ENCODE measurements at places on chromosomes 1 and 21.

DNA sequence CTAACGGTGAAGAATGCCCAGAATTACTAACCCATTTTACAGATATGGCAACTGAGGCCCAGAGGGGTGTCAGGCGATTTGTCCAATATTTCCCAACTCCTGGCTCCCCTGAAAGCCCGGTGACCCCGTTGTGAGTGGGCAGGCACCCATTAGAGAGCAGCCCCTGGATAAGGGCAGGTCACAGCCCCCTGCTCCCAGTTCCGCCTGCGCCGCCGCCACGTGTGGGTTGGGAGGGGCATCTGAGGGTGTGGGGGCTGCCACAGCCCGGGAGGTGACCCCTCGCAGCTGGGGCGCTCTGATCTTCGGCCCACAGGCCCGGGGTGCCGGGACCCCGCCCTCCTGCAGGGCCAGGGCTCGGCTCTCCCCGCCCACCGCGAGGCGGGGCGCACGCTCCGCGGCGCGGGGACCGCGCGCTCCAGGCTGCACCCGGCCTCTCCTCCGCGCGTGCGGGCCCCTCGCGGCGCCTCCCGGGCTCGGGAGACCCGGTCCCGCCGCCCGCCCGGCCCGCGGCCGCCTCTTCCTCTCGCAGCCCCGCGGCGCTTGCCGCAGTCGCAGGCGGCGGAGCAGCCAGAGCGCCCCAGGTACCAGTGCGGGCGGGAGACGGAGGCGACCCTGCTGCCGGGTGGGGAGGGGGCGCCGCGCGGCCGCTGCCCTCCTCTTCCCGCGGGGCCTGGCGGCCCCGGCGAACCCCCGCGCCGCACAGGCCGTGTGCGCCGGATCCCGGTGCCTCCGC lies at the start of gene HTR6:
Gene HTR6 (plus strand): TSS at position 423 of the 733 bp plus-strand sequence. CDS start 879 bp downstream, outside the sequence.
- no peak for DNase-seq

DNA sequence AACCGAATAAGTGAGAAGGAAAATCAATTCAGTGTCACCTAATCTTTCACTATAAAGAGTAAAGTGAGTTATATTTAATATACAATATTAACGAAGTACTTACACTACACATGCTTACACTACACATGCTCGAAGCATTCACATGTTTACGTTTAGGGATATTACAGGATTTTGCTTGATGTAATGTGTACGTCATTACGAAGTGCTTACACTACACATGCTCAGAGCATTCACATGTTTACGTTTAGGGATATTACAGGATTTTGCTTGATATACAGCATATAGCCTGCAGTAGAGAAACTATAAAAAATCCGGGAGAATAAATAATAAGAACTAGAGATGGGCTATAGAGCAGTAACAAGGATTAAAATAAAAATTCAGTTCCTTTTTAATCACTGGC lies 538.8 kb upstream of the CXADR start:
- no peak for DNase-seq

- no peak for DNase-seq
These were observed 108.4 kb upstream of the TNR start for GRCh38 chr1:175851749-175852148.

DNA sequence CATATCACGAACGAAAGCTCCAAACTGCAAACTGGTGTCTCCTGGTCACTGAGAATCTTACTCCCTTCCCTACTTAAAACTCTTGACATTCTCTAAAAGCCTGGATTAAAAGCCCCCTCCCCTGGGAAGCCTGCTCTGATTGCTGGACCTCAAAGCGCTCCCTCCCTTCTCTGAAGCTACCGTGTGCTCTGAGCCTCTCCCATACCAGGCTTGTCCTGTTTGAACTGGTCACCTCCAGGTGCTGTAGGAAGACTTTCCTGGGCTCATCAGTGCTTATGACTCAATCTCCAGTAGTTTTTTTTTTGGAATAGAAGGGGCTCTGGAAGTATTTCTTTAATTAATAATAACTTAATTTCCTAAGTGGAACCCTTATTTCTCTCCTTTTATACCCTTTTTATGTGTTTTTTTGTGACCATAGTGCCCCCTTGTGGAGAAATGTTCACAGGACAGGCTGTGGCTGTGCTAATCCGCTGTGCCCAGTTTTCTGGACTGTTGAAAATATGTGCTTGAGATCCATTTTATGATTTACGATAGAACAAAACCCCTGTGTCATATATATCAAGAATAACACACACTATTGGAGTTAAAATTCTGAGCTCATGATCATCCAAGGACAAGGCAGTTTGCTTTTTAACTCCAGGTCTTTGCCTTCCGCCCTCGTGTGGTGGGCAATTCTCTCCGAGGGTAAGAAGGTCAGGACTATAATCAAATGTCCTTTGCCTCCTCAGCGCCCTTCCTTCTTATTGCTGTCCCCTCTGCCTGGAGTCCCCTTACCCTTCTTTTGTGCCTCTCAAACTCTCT lies 16.9 kb downstream of the MTARC1 start:
- no peak for DNase-seq

DNA sequence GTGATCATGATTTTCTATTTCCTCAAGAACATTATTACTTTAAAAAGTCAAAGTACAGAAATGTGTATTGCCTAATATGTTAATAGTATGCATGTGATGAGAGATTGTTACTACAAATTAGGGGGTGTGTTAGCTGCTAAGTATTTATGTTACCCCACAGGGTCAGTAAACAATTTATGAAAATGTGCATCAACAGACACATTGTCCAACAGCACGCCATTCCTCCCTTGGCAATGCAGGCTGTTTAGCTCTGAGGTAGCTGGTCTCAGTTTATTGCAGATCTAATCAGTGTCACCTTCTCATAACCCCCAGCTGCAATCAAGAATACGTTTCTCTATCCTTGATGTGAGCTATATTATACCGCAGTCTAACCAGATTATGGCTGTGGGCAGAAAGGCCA lies 99.4 kb downstream of the TNR start:
- no peak for DNase-seq

GRCh38 chr1:216047811-216048572 lies 375.3 kb downstream of the USH2A start:
- no peak for DNase-seq

- DNase-seq: no peak
These were observed 608 bp downstream of the SNRNP40 start for GRCh38 chr1:31295874-31296485.

- DNase-seq: no peak
These were observed 439.6 kb upstream of the ADAMTS5 start for GRCh38 chr21:27406300-27407009.

GRCh38 chr1:226882631-226883409 lies 12.4 kb downstream of the PSEN2 start:
- no peak for DNase-seq

DNA sequence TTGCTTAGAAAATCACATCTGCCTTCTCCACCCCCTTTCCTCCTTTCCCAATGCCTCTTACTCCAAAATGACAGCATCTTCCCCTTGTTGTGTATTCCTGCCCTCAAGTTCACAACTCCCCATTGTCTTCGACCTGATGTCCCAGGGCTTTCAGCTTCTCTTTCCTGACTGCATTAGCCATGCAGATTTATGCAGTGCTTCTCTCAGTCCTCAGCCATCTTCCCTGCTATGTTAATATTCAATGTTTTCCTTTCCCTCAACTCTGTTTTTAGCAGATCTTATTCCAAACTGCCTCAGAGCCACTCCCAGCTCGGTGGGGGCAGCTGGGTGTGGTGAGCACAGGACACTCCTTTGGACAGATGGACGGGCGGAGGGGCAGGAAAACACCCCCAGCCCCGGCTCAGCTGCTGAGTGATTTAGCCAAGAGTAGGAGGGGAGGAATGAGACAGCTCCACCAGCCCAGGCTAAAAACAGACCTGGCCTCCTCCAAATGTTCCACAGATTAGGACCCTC lies 71.0 kb downstream of the CD2 start:
- DNase-seq: no peak

DNA sequence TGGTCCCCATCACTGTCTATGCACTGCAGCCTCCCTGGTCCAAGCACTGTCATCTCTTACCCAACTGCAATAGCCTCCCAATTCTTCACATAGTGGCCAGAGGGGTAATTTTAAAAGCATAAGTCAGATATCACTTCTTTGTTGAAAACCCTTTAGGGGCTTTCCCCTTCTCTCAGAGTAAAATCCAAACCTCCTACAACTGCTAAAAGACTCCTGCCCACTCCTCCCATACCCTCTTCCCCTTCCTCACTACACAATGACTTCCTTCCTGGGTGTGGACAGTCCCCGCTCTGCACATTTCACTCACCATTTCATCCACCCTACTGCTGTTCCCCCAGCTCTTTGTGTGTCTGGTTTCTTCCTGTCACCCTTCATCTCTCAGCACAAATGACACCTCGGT lies 8.3 kb downstream of the MCOLN2 start:
- DNase-seq: no peak

DNA sequence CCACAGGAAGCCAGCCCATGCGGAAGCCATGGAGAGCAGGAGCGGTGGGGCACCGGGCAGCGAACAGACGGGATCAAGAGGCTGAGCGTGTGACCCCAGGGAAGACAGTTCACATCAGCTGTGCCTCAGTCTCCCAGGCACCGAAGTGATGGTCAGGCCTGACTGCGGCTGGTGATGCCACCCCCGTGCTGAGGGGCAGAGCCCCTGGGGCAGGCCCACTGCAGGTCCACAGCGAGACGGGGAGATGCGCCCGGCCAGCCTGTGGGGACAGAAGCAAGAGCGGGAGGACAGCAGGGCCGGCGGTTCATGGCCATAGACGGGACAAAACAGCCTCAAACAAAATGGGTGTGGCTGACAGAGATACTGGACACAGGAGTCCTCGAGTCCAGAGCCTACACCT lies 93.8 kb downstream of the RIPK4 start:
- no peak for DNase-seq

DNA sequence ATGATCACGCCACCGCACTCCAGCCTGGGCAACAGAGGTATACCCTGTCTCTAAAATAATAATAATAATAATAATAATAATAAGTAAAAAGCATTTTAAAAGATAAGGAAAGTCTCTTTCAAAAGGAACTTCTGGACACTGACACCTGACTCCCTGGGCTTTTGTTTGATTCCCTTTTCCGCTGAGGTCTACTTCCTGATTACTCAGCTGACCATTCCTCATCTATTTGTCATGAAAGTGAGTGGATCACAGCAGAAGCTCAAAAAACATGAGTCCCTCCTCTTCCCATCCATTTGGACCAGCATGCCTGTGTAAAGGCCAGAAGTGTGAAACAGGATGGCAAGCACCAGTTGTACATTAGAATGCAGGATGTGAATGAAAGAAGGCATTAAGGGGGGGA lies 61.1 kb upstream of the FBXO28 start:
- DNase-seq: no peak

GRCh38 chr1:226823643-226824042 lies 46.8 kb upstream of the PSEN2 start:
- no peak for DNase-seq

DNA sequence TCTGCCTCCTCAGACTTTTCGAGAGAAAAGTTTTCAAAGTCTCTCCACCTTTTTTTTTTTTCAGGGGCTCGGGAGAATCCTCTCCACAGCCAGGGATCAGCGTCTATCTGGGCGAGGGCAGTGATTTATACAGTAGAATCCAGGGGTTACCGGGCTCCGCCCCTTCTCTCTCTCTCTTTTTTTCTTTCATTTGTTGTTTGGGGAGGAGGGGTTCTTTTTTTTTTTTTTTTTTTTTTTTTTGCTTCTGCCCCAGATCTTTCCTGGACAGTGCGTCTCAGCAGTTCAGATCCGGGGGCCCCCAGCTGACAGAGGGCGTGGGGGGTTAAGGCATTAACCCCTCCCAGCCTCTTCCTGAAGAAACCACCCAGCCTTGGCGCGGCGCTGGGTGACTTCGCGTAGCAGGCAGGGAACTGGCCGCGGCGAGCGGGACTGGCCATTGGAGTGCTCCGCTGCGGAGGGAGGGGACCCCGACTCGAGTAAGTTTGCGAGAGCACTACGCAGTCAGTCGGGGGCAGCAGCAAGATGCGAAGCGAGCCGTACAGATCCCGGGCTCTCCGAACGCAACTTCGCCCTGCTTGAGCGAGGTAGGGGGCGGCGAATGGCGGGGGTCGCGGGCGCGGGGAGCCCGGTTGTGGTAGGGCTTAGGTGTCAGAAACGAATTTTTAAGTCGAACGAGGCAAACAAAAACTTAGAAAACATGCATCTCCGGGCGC lies at the start of gene S1PR1:
Gene S1PR1 (plus strand): TSS at position 504 of the 713 bp plus-strand sequence. CDS start 1,966 bp downstream, outside the sequence.
- peak; percentile 73 for DNase-seq

- DNase-seq: no peak
These were observed 15.7 kb downstream of the RIIAD1 start for GRCh38 chr1:151737026-151737425.

- DNase-seq: no peak
These were observed 58.7 kb upstream of the RGS1 start for GRCh38 chr1:192516776-192517297.

- no peak for DNase-seq
These were observed 686 bp downstream of the KMO start for GRCh38 chr1:241532864-241533263.

- DNase-seq: no peak
These were observed 104.4 kb downstream of the NFIA start for GRCh38 chr1:61186753-61187152.

DNA sequence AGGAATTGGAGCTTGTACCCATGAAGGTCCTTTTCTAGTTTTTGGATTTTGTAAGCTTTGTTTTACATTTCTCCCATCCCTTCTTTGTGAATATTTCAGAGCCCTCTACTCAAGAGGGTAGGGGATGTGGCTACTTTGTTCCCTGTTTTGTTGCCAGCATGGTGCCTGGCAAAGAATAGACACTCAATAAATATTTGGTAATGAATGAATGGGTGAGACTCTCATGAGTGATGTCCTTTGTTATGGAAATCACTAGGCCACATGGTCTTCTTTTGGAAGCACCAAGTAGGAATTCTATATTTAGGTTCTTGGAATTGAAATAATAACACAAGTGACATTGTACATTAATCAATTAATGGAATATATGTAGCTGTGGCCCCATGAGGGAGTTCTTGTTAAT lies 26.8 kb upstream of the ATP5PO start:
- peak; percentile 77 for DNase-seq

DNA sequence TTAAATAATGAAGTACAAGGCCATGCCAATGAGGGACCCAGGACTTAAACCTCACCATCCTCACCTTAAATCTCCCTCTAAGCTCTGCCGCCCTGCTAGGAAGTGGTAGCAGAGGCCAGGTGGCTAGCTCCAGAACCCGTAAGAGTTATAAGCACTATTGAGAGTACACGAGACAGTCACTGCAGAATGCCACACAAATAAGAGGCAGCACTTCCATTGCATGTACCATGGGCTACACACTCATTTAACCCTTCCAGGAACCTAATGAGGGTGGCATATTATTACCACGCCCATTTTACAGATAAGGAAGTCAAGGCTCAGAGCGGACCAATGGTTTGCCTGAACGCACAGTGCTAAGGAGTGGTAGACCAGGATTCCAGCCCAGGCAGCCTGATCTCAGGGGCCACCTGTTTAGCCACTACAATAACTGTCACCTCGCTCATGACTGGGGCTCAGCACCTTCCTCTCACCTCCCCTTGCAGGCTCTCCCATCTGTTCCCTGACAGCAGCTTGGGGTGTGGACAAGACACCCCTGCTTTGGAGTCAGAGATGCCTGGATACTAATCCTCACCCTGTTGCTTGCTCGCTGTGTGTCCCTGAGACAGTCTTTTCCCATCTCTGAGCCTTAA lies 54.8 kb upstream of the ID3 start:
- DNase-seq: no peak

- no peak for DNase-seq
These were observed 18.9 kb downstream of the NOS1AP start for GRCh38 chr1:162088281-162088969.

Data from HAP-1 (cell line).